ENCODE measurements at places on chromosomes 1 and 21. TPM values are rescaled to one million over a fixed set of nuclear protein-coding genes. Genes with fewer than 3 reads are reported as not detected.

IPO9 gene
- total RNA-seq = 35.7 TPM

DNA sequence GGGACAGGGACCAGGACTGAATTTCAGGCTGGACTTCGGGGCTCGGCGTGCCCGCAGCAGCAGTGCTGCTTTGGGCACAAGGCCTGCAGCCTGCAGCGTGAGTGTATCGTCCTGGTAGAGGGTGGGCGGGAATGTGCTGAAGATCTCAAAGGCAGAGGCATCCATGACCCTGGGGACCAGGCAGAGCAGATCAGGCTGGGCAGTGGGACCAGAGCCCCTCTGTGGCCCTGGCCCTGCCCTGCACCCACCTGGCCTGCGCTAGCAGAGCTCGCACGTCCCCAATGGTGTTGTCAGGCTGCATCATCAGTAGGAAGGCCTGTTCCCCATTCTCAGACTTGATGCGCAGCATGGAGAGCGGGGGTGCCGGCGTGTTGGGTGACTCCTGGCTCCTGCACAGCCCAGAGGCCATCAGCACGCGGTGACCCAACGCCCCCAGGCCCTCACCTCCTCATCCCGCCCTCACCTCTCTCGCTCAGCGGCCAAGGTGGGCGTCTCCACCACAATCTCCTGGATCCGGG, 2.6 kb downstream of the SH3BGRL3 start:
- peak; percentile 81 for DNase-seq

DNA sequence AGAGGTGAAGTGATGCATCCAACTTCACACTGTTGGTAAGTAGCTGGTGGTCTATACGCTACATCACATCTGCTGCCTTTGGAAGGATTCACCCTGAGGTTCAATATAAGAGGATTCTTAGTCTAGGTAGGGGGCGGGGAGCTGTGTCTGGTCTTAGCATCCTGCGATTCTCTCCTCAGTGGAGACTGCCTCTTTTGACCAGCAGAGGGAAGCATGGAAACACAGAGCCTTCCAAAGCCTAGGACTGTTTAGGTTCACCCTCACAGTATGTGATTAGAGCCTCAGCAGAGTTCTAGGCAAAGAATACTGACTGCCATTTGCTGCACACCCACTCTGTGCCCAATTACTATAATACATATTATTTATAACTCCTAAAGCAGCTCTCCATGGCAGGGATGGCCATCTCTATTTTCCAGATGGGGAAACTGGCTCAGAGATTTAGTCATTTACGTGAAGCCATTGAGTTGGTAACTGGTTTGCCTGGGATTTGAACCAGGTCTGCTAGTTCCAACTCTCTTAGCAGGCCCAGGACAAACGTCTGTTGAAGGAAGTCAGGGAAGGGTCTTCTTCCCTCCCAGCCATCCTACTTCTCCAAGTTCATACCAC, 28.9 kb upstream of the EFCAB14 start:
- DNase-seq = no peak

NUP210L gene
- total RNA-seq = 0.21 TPM

DNA sequence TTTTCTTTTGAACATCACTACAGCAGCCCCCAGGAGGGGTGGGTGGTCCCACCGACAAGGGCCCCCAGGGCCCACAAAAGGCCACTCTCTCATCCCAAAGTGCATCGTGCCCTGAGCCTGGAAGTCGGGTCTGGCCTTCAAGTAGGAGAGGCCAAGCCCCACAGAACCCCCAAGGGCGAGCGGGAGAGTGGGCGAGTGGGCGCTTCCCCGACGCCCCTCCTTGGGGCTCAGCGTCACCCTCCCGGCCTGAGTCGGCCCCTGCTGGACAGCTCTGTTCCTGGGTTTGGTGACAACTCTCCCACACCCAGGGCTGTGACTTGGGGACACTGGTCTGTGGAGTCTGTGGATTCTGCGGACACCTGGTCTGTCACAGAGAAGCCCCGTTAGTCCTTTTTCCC, 42.2 kb upstream of the COL18A1 start:
- no peak for DNase-seq

DNA sequence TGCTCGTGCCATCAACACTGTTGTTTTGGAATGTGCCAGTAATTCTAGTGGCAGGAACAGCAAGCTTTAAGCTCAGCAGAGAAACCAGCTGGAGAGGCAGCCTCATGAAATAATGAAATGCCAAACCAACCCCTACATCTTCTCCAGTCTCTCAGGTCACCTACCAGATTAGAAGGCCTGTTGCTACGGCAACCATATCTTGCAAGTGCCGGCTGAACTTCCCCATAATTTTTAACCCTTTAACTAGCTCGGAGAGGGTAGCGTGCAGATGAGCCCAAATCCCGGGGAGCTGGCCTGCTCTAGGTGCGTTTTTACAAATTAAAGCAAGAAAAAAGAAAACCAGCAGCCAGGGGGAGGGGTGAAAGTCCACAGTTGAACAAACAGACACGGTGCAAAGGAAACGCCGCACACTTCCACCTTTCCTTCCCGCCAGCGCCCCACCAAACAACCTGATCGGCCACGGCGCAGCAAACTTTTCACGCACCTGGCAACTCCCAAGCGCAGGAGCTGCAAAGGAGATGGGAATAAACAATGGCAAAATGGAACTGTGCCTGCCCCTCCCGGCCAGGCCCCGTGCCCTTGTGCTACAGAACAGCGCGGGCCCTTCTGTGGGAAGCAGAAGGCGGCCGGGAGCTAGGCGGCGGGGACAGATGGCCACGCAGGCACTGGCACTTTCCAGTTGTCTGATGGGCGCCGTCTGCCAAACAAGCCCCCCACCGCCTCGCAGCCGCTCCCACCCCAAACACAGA, 50.1 kb downstream of the SSBP3 start:
- DNase-seq = no peak

NPPA gene
- not detected for total RNA-seq

- DNase-seq = no peak
Observed at GRCh38 chr1:221071777-221072176, 192.5 kb downstream of the HLX start.

LRRC42 gene
- total RNA-seq = 11.6 TPM
